ENCODE measurements at places on chromosomes 11 and 22.

DNA sequence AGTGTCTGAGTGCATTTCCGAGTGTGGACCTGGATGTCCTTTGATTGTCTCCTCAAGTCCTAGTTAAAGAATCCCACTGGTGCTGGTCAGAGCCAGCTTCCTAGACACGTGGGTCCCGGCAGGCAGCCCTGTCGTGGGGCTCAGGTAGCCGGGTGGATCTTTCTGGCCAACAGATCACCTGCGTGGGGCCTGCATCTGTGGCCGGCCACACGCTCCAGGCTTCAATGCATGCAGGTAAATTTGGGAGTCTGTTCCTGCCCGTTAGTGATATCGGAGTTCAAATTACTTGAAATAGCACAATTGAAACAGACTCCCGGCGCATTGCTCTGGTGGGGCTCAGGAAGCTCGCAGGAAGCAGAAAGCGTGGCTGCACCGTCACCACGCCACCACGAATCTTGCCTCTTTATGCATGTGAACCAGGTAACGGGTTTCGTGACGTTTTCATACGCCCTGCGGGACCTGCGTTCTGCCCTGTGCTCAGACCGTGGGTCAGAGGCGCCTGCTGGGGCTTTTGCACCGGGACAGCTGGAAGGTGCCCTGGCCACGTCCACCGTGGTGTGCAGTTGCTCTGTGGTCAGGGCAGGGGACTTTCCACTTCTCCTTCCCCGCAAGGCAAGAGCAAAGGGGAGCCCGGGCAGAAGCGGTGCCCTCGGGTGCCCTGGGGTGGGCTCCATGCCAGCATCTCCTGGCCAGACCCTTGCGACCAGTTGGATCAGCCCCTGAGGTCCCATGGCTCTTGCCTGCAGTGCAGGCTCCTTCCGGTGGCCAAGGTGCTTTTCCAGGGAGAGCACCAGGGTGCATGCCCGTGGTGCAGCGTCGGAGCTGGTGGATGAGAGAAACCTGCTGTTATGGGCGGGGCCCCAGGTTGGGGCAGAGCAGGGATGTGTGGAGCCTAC lies 803.5 kb downstream of the BRD1 start:
- no peak for DNase-seq

DNA sequence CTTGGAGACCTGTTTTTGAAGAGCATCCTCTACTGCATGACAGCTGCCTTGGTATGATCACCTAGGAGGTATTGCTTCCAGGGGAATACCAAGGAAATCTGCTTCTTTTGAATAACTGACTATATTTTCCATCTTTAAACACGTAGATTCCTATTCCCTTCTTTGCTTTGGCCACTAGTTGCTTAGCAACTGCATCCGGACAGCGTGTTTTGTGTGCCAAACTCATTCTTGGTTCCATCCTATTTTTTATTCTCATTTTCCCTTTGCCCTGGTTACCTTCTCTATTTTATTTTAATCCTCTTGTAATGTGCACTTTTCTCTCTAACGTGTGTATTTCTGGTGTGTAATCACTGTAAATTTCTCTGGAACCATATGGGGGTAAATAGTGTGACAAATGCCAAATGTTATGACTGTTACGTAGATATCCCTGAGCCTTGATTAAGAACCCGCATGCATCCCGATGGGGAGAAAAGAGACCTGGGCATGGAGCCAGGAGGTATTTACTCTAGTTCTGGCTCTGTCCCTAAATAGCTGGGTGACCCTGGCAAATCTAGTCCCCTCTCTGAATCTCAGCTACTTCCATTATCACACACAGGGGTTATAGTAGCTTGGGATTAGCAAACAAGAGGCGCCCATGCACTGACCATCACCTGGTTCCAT lies 241.7 kb downstream of the MIAT start:
- DNase-seq: no peak

DNA sequence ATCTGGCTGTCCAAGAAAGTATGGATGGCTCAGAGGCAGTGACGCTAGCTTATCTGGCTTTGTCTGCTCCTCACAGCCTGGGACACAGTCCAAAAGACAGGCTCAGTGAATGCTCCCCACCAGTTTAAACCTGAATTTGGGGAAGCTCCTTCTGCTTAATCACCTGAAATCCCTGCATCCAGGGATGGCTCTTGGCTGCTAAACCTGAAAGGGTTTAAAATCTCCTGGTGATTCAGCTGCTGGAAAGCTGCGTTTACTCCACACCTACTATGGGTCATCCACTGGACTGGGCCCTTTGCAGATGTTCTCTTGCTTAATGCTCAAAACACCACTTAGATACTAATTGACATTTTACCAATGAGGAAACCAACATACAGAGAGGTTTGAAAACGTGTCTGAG lies 302.0 kb upstream of the NARS2 start:
- DNase-seq: no peak

DNA sequence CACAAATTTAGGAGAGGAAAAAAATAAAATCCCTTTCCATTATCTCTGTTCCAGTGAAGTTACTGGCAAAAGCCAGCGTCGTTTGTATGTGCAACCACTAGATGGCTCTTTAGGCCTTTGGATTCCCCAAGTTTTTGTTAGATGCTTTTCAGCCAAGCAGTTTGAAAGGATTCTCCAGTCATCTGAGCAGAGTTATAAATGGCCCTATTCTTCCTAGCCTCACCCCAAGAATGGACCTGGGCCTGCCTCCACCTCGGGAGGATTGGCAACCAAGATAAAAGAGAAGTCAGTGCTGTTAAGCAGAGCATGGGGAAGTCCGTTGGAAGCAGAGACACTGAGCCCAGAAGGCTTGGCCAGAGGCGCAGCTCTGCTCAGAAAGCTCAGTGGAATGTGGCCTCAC lies 15.4 kb downstream of the FAM181B start:
- no peak for DNase-seq

DNA sequence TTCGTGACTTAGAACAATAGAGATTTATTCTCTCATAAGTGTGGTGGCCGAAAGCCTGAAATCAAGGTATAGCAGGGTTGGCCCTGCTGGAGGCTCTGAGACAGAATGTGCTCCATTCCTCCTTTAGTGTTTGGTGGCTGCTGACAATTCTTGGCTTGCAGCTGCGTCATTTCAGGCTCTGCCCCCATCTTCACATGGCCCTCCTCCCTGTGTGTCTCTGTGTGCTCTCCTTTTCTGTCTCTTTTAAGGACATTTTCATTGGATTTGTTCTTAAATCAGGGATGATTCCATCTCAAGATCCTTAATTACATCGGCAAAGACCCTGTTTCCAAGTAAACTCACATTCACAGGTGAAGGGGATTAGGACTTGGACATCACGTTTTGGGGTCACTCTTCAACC lies 10.2 kb upstream of the APOL6 start:
- peak; percentile 18 for DNase-seq

DNA sequence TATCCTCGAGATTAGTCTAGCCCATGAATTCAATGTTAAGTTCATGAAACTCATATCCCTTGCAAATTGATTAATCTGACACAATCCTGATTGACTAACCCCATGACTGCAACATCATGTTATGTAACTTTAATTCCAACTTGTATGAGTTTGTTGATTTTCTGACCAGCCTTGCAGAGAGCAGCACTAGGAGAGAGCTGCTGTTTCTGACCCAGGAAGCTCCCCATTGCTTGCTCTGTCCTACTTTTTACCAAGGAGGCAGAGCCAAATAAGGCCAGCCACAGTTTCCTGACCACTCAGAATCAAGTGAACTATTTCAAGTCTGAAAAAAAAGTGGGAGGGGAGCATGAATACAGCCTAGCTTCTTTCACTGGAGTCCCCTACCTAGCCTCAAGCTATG lies 13.2 kb downstream of the MPZL3 start:
- DNase-seq: no peak

DNA sequence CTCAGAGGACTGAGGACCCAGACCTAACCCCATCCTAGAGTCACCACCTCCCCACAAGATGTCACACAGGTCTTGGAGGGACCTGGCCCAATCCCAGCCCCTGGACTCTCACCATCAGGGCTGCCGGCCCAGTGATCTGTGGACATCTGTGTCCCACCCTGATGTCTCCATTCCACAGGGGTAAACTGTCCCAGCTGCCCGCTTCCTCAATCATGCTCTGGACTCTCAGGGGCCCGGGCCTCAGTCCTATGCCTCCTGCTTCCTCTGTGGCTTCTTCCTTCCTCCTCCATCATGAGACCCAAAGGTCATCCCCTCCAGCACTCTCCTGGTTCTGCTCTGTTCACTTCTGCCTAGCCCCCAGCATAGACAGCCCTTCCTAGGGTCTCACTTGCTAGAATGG lies 32.2 kb downstream of the ARAP1 start:
- no peak for DNase-seq

DNA sequence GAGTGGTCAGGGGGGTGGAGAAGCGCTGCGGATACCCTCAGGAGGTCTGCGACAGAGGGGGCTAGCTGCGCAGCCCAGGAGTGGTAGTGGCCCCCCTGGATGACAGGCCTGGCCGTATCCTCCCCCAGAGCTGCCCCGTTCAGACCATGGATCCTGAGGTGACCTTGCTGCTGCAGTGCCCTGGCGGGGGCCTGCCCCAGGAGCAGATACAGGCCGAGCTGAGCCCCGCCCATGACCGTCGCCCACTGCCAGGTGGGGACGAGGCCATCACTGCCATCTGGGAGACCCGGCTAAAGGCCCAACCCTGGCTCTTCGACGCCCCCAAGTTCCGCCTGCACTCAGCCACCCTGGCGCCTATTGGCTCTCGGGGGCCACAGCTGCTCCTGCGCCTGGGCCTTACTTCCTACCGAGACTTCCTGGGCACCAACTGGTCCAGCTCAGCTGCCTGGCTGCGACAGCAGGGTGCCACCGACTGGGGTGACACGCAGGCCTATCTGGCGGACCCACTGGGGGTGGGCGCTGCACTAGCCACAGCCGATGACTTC lies 505 bp downstream of the NUDT22 start:
- no peak for DNase-seq

GRCh38 chr11:64540428-64540825 lies 50.6 kb upstream of the SLC22A12 start:
- no peak for DNase-seq

DNA sequence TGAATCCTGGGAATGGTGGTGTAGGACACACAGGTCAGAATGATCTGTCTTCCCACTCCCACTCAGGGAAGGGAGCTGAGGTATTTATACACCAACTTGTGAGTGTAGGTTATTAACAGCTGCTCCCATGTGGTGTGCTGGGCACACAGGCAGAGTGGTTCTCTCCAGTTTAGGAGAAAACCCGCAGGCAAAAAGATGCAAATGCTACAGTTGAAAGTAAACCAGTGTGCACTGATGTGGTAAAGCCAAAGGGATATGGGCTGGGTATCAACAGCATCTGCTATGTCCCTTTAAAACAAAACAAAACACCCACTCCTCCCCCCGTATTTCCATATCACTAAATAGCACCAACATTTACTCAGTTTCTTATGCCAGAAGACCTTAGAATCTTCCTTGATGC lies 75.4 kb upstream of the SYT13 start:
- no peak for DNase-seq

DNA sequence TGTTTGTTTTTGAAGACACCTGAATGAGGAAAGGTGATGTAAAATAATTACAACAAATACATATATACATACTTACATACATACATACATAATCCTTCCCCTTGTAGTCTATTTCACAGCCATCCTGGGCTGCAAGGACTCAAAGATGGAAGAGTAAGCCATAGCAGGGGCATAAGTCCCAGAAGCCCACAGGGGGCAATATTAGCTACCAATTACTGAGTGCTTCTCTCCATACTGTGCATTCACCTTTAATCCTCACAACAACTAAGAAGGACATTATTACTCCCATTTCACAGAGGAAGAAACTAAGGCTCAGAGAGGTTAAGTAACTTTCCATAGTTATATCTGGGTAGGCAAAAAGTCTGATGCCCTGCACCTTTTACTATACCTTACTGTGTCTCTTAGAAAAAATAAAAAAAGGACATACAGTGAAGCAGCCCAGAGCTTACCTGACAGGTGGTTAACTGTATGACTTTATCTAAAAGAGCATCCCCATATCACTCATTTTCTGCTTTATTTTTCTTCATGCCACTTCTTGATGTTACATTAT lies 2.7 kb downstream of the SERGEF start:
- DNase-seq: no peak

- peak; percentile 69 for DNase-seq
These were observed 22.1 kb upstream of the SYT7 start for GRCh38 chr11:61602775-61603569.

DNA sequence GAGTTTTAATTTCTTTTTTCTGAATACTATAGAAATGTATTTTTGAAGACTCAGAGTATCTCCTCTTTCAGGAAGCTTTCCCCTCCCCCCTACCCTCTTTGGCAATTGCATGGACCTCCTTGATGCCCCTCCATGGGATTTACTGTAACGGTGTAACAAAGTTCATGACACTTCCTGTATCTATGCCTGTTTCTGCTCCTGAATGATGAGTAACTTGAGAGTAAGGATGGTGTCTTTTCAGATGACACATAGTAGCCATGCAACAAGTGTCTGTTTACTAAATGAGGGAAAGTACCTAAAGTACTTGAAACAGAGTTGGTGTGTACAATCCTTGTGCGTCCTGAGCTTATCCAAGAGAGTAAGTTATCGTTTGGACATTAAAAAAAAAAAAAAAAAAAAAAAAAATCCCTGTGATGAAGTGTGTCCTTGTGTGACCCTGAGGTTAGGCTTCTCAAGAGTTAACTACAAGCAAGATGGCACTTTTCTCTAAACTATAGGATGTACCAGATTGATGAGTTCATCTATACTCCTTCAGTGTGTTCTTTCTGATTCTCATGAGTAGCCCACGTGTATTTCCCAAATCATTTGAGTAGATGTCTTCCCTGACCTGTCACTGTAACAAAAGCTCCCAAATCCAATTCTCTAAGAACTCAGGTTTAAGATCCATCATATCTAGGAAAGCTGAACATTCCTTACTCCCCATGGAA lies 7.4 kb downstream of the ETS1 start:
- no peak for DNase-seq

Measured in SJSA1 (cell line).